ENCODE measurements at places on chromosomes 2 and 18.

DNA sequence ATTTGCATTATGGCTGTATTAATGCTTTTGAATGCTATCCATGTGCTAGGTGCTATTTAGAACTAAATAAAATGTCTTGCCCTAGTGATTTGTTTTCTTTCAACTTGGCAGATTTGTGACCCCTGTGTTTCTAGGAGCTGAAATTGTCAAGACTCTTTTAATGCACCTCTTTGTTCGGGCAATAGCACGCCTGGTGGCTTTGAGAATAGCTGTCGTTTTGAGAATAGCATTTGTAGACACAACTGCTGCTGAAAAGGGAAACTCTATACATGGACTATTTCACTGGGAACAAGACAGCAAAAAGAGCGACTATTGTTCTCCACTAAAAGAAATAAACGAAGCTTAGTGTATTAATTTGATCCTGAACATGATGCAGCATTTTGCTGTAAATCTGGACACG lies 352.1 kb upstream of the ZNF521 start:
- no peak overlapping the region for H3K4me3 ChIP-seq
- no peak overlapping the region for H3K27ac ChIP-seq
- H3K27me3 ChIP-seq: 0 out of 2 replicates have a peak, but pooled peaks cover 8% of the 10 kb centered on the region
- no peaks in the 10 kb centered on the region for H3K36me3 ChIP-seq

DNA sequence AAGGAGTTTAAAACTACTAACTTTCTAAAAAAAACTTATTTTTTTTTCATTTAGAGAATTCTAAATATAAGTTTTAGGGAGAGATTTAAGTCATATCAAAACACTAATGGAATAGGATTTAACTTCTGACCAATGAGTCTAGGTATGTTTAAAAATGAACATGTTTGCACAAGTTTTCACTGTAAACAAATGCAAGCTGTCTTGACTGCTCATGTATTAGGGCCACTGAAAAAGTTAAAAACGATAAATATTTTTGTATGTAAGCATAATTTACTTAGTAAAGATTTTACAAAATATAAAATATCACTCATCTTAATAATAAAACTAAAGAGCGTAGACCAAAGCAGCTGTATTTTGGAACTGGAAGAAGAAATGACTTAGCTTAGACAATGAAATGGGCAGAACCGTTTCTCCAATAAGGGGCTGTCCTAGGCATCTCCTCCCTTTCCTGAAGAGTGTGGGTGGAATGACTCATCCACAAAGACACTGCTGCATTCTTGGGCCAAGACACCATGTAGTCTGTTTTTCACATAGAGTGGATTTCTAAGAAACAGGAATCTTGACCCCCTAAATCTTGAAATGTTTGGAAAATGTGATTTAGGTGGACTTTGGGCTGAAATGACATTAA lies 118.8 kb downstream of the MEP1B start:
- no peaks in the 10 kb centered on the region for H3K27me3 ChIP-seq
- peaks cover 8% of the 10 kb centered on the region for H3K4me1 ChIP-seq
- no peaks in the 10 kb centered on the region for H3K36me3 ChIP-seq
- peak; percentile 72 for DNase-seq
- peak overlapping the region; percentile 30 for H3K27ac ChIP-seq
- no peak overlapping the region for H3K4me3 ChIP-seq

- no peaks in the 10 kb centered on the region for H3K36me3 ChIP-seq
- H3K27ac ChIP-seq: no peak overlapping the region
- H3K4me1 ChIP-seq: no peaks in the 10 kb centered on the region
- no peak for DNase-seq
- peaks cover 6% of the 10 kb centered on the region for H3K27me3 ChIP-seq
Observed at GRCh38 chr2:105487142-105488069, 88.6 kb upstream of the FHL2 start.

- H3K27me3 ChIP-seq: no peaks in the 10 kb centered on the region
- no peak for DNase-seq
- H3K27ac ChIP-seq: no peak overlapping the region
- no peaks in the 10 kb centered on the region for H3K36me3 ChIP-seq
- H3K4me1 ChIP-seq: no peaks in the 10 kb centered on the region
- H3K4me3 ChIP-seq: no peak overlapping the region
Observed at GRCh38 chr18:43160509-43160908, 45.0 kb upstream of the RIT2 start.

DNA sequence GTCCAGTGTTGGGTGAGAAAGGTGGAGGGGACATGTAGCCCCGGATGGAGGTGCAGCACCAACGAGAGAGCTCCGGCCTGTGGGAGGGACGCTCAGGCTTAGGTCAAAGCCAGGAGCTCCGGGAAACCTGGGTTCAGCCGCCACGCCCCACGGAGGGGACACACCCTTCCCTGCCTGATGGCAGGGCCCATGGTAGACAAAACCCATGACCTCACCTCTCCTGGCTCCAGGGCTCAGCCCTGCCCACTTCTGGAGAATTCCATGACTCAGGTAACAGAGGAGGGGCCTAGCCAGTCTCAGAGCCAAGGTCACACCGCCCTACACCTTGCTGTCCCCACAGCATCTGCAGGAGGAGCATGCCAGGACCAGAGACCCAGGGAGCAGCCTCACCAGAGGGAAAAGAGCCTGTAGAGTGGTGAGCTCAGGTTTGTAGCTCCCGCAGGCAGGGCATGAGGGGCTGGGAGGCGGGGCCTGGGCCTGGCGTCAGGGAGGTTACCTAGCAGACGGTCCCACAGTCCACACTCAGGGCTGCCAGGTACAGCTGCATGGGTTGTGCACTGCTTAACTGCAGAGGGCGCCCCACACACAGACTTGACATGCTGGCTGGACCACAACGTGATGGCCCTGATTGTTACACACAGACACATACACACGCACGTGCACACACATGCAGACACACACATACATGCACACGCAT lies 70.8 kb upstream of the SMAD7 start:
- peak overlapping the region; percentile 51 for H3K4me3 ChIP-seq
- peaks cover 31% of the 10 kb centered on the region for H3K4me1 ChIP-seq
- no peaks in the 10 kb centered on the region for H3K27me3 ChIP-seq
- peak overlapping the region; percentile 55 for H3K27ac ChIP-seq
- no peaks in the 10 kb centered on the region for H3K36me3 ChIP-seq

DNA sequence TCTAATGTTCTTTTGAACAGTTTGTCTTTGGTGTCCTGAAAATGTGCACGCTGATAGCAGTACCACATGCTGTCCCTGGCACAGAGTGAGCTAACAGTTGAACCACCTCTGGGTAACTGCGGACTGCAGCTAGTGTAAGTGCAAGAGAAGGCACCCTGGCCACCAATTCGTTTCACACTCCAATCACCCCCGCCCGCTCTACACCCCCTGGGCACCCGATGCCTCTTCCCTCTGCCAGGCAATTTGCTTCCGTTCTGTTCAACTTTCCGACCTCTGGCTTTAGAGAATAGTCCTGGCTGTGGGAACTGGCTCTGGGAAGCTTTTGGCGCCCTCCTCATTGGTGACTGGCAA lies 1.4 kb downstream of the DOCK10 start:
- H3K27ac ChIP-seq: no peak overlapping the region
- DNase-seq: no peak
- no peaks in the 10 kb centered on the region for H3K36me3 ChIP-seq
- no peak overlapping the region for H3K4me3 ChIP-seq
- no peaks in the 10 kb centered on the region for H3K27me3 ChIP-seq

DNA sequence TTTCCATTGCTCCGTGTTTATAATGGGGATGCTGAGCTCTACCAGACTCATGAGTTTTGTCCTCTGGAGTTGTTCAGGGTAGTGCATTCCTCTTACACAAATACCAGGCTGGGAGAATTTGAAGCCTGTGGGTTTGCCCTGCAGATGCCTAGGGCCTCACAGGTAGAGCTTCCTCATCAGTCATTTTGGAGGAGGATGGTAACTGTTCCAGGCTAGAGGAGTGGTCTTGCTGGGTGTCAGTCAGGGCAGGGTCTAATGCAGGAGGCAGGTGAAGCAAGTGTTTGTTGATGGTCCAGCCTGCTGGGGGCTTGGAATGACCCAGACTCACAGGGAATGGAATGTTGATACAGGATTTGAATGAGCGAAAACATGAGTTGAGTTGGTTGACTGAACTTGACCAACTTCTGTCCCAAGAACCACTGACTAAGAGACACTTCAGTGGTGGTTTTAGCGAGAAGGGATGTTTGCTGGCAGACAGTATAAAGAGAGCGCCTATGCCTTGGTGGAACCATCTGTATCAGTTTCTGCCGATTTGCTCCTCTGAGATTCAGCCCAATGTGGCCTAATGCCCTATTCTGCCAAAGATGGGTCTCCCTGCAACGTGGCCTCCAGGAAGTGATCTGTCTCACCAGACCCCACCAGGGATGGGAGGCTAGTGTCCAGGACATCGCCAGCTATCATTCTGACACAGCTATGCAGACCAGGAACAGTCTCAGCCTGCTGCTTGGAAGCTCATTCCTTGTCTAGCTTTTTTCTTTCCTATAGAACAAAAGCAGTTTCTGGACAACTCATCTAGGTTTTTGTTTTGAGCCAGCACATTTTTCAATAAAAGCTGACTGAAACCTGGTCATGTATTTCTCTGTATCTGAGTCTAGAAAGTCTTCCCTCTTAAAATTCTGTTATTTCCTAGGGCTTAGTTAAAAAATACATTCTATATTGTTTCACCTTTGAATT lies 9.3 kb downstream of the IL1R2 start:
- H3K4me1 ChIP-seq: no peaks in the 10 kb centered on the region
- H3K36me3 ChIP-seq: no peaks in the 10 kb centered on the region
- no peak overlapping the region for H3K27ac ChIP-seq
- H3K27me3 ChIP-seq: no peaks in the 10 kb centered on the region

DNA sequence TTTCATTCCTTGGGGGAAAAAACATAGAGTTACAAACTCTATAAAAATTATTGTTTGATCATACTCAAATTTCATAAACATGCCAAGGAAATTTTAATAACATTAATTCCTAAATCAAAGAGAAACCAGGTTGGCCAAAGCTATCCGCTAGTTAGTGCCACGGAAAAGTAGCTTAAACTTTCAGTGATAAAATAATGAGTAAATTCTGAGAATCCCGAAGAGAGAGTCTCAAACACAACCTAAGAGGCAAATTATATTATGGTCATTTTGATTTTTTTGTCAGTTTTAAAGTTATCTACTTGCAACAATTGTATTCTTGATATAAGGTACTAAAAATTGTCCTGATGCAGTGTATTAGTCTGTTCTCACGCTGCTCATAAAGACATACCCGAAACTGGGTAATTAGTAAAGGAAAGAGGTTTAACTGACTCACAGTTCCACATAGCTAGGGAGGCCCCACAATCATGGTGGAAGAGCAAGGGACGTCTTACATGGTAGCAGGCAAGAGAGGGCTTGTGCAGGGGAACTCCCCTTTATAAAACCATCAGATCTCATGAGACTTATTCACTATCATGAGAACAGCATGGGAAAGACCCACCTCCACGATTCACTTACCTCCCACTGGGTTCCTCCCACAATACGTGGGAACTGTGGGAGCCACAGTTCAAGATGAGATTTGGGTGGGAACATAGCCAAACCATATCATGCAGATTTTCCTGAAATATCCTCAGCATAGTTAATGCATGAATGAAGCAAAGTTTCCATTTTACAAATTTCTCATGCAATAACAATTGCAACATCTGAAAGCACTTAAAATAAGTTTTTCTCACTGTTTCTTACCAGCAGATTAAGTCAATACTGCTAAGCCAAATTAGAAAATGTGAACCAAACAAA lies 205.9 kb upstream of the STK17B start:
- H3K36me3 ChIP-seq: no peaks in the 10 kb centered on the region
- DNase-seq: no peak
- no peaks in the 10 kb centered on the region for H3K4me1 ChIP-seq
- no peak overlapping the region for H3K4me3 ChIP-seq

- H3K27me3 ChIP-seq: no peaks in the 10 kb centered on the region
- no peaks in the 10 kb centered on the region for H3K4me1 ChIP-seq
- H3K27ac ChIP-seq: no peak overlapping the region
- no peak for DNase-seq
- H3K36me3 ChIP-seq: no peaks in the 10 kb centered on the region
Observed at GRCh38 chr18:37306432-37306831, 259.2 kb downstream of the CELF4 start.

DNA sequence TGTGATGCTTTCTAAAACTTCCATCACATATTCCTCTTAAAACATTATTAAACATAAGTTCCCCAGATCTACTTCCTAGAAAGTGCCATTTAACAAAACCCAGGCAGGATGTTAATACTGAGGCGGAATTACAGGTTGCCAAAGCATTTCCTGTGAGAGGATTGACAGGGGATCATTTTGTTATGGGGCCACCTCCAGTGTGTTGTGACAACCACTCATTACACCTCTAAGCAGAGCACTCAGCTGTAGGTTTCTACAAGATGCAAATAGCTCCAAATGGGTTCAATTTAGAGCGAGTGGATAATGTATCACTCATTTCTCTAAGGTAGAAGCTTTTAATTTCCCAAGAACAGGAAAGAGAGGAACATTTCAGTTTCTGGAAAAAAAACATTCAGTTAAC lies 1429.5 kb upstream of the ACVR2A start:
- no peaks in the 10 kb centered on the region for H3K36me3 ChIP-seq
- H3K27me3 ChIP-seq: no peaks in the 10 kb centered on the region
- no peaks in the 10 kb centered on the region for H3K4me1 ChIP-seq
- DNase-seq: no peak
- no peak overlapping the region for H3K27ac ChIP-seq
- H3K4me3 ChIP-seq: no peak overlapping the region
